Glutamatergic neuron (in vitro differentiated cells): ENCODE measurements at places on chromosomes 6 and 20. TPM values are rescaled to one million over a fixed set of nuclear protein-coding genes. Genes with fewer than 3 reads are reported as not detected.
A peak's percentile ranks its signal among the peaks of the same experiment; 100 is the strongest.

- H3K27me3 ChIP-seq: peaks cover 2% of the 10 kb centered on the region
- DNase-seq: no peak
- H3K4me3 ChIP-seq: no peak overlapping the region
- H3K27ac ChIP-seq: no peak overlapping the region
- peaks cover 22% of the 10 kb centered on the region for H3K36me3 ChIP-seq
- H3K4me1 ChIP-seq: no peaks in the 10 kb centered on the region
Measured at GRCh38 chr20:52217689-52218395, 26.3 kb upstream of the ZFP64 start.

DNA sequence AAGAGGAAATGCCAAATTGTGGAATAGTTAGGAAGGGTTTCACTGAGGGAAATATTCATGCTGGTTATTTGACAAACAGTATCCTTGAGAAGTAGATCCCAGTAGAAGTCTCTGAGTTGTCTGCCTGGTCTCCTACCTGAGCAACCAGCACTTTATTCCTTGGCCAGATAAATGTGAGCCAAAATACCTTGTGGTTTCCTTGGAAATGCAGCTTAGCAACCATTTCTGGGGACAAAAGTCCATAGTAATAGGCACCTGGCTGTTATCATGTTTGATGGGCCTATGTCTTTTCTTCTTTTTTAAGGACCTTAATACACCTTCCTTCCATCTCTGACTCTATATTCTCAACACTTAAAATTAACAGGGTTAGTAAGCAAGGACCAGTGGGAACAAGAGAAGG, 217.1 kb upstream of the MARCKS start:
- H3K4me3 ChIP-seq: no peak overlapping the region
- no peaks in the 10 kb centered on the region for H3K4me1 ChIP-seq
- no peak for DNase-seq
- no peaks in the 10 kb centered on the region for H3K36me3 ChIP-seq
- peaks cover 3% of the 10 kb centered on the region for H3K27me3 ChIP-seq

DNA sequence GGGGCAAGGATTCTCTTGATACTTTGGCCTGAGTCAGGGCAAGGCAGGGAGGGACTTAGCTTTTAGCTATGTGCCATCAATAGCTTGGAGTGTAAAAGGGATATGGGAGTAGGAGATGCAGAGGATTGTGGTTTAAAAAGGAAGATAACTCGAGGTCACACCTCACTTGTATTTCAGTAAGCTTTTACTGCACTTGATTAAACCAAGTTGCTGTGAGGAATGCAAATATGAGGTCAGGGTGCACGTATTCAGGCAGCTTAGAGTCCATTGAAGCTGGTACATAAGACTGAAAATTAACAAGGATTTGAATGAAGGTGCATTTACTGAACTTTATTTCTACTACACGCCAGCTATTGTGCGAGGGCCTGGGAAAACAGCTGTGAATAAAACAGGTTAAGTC, 32.1 kb downstream of the DSTN start:
- H3K4me1 ChIP-seq: peaks cover 30% of the 10 kb centered on the region
- H3K27me3 ChIP-seq: no peaks in the 10 kb centered on the region
- H3K4me3 ChIP-seq: no peak overlapping the region
- H3K36me3 ChIP-seq: no peaks in the 10 kb centered on the region
- H3K27ac ChIP-seq: no peak overlapping the region

GRCh38 chr6:109381061-109381746, 1.1 kb downstream of the CD164 start:
- peaks cover 8% of the 10 kb centered on the region for H3K27me3 ChIP-seq
- H3K27ac ChIP-seq: peak overlapping the region; percentile 86
- H3K4me3 ChIP-seq: peak overlapping the region; percentile 96
- peaks cover 15% of the 10 kb centered on the region for H3K4me1 ChIP-seq
- H3K36me3 ChIP-seq: peaks cover 1% of the 10 kb centered on the region
- DNase-seq: no peak

- H3K4me1 ChIP-seq: peaks cover 8% of the 10 kb centered on the region
- H3K27me3 ChIP-seq: peaks cover 2% of the 10 kb centered on the region
- H3K4me3 ChIP-seq: no peak overlapping the region
- no peak for DNase-seq
- no peaks in the 10 kb centered on the region for H3K36me3 ChIP-seq
Measured at GRCh38 chr20:57570920-57571319, 10.0 kb downstream of the PCK1 start.

Gene GPR6
- not detected for total RNA-seq

Gene AGER
- 13.2 TPM for total RNA-seq
